Bone marrow (tissue), 2 donors: ENCODE measurements at places on chromosomes 12 and 14.

GRCh38 chr12:63103494-63104131, 47.4 kb downstream of the AVPR1A start:
- DNase-seq, result no peak

DNA sequence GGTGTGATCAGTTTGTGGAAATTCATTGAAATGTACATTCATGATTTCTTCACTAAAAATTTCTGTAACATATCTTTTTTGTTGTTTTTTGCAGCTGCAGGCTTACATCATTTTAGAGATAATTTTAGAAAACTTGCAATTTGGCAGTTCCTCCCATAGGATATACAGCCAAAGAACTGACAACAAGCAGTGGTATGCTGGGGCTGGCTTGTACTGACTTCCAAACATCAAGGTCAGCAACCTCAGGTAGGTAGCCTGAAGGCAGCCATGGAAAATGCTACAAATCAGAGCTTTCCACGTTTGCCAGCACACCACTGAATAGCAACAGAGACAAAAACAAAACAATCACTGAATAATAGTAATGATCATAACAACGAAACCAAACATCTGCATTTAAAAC, 21.2 kb downstream of the TRIM9 start:
- DNase-seq, result no peak

- no peak for DNase-seq
Measured at GRCh38 chr14:106651016-106651415, 1124.6 kb downstream of the TMEM121 start.

DNA sequence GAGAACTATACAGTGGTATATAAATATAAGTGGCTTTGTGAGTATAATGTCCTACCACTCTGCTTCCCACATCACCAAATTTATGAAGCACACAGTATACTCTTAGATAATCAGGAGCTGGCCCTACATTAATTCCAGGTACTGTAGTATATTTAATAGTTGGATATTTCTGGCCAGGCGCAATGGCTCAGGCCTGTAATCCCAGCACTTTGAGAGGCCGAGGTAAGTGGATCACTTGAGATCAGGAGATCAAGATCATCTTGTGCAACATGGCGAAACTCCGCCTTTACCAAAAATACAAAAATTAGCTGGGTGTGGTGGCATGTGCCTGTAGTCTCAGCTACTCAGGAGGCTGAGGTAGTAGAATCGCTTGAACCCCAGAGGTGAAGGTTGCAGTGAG, 104.0 kb downstream of the FOXA1 start:
- no peak for DNase-seq

DNA sequence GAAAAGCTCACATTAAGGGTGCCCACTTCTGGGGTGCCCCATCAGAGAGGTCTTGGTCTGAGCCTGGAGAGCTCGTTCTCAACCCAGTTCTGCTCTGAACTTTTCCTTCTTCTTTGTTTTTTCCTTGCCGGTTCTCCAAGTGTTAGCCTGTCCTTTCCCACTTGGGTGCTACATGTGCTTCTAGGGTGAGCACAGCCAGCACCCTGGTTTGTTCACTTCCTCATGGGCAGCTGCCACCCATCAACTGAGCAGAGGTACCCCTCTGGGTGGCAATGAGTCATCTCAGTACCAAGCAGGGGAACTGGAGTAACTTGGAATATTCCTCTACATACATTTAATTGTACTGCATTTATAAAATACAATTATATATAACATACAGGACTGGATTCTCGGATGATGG, 3.9 kb upstream of the SYNE3 start:
- DNase-seq, result no peak

DNA sequence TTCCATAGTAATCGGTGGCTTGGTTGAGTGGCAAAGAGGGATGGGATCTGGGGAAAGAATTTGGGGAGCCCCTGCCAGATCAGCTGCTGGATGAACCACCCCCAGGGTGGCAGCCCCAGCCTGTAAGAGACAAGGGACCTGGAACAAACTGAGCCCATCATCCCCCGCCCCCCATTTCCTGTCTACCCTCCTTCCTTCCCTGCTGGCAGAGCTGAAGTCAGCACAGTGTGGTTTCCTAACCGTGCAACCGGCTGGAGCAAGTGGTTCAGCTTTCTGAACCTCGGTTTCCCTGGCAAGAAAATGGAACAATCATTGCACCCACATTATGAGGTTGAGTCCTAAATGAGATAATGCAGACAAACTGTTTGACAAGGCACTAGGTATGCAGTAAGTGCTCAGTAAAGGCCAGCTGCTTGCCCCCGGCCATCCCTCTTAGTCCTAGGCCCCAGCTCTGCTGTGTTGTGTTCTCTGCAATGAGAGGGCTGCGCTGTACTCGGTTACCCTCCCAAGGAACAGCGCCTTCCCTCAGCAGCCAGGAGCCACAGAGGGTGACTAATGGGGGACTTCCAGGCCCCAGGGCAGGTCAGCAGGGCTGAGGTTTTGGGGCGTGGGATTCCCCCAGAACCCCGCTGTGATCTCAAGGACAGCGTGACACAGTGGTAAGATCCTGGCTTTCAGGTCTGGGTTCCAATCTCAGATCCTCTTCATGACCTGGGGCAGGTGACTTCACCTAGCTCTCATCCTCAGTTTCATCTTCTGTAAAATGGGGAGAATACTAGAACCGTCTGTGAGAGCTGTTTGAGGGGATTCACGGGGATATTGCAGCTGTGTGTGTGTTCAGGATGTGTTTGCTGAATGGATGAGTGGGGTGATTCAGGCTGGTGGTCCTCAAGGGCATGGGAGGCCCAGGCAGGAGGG, 16.5 kb downstream of the SELPLG start:
- DNase-seq, result peak; percentile 20

- no peak for DNase-seq
Measured at GRCh38 chr12:53828598-53828997, 76.8 kb upstream of the CISTR start.
